ENCODE measurements at places on chromosomes 2 and 18.

DNA sequence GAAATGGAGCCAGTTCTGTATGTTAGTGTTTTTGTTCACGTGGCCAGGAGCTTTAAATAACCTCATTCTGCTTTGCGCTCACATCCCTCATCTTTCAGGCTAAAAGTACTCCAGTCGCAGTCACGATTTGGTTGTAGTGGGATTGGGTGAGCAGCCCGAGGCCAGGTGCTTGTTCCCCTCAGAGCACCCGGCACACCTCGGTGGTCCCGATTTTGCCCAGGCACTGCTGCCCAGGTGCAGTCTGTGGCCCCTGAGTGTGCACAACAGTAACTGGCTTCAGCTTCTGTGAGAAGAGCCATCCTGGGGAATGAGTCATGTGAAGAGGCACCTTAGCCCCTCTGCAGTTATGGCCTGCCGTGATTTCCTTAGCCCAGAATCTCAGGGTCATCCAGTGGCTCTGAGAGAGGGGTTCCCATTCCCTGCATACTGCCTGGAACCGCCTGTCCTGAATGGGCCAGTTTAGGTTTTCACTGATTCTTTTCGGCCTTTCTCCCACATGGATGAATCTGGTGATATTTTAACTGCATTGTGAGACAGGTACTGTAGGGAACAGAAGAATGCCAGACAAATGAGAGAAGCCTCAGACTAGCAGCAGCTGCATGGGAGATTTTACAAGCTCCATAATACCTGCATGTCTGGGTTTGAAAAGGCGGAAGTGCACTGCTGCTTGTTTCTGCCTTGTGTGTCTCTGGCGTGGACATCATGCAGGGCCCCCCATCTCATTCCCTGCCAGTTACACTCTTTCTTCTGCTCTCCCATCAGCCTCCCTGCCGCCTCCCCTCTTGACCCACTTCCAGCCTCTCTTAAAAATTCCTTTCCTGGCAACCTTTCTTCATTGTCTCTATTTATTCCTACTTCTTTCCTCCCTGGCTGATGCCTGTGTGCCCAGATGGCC lies 33.5 kb downstream of the IMPA2 start:
- no peak for DNase-seq

- no peak for DNase-seq
Measured at GRCh38 chr2:219175928-219176817, 552 bp downstream of the CNPPD1 start.

DNA sequence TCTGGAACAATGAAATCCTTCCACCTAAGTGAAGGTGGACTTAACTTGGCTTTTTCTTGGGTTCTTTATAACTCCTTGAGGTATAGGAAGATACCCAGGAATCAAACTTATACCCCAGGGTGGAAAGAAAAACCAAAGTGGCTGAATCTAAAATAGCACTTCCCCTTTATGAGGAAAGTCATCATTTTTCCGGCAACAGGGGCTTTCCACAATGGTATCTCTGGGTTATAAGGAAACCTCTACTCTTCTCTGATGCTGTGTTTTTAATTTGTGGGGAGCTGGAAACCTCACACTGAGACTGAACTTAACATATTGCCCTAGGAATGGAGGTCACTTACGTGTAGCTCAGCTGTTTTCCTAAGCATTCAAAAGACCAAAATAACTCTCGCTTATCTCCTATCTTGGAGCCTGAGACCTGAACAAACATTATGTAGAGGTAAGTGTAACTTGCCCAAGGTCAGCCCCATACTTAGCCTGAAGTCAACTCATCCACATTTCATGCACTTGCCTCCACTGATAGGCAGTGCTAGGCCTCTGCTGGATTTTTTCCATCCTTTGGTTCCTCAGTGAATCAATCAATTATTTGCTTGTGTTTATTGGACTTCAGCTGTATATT lies 117.9 kb downstream of the SETBP1 start:
- DNase-seq, result no peak

DNA sequence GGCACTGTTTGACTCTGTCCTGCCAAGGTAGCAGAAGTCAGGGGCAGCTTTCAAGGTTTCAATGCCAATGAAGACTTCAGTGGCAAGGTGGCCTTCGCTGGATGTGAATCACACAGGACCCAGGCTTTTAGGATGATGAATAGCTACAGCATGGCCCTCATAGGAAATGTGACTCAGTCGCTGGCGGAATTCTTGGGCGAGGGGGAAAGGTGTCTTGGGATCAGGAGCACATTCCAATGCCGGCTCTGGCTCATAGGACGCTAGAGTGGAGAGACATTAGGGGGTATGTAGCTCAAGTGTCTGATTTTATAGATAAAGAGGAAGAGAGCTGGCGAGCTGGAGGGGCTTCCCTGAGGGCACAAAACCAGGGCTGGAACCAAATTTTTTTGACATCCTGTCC lies 68.6 kb downstream of the SMIM21 start:
- no peak for DNase-seq

DNA sequence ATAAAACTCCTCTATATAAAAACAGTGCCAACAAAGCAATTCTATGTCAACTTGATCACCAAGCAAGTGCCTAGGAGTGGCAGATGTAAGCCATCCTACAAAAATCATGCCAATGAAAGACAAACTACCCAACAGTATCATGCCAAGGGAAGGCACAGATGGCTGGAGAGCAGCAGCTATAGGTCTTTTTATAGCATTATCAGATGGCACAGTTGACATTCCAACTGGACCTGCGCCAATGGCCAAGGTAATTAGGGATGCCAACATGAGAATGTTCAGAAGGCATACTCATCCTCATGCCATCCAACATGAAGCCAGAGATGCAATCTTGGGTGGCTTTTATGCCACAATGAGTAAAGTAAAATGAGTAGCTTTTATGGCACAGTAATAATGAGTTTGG lies 237.3 kb downstream of the OTX1 start:
- DNase-seq, result no peak

DNA sequence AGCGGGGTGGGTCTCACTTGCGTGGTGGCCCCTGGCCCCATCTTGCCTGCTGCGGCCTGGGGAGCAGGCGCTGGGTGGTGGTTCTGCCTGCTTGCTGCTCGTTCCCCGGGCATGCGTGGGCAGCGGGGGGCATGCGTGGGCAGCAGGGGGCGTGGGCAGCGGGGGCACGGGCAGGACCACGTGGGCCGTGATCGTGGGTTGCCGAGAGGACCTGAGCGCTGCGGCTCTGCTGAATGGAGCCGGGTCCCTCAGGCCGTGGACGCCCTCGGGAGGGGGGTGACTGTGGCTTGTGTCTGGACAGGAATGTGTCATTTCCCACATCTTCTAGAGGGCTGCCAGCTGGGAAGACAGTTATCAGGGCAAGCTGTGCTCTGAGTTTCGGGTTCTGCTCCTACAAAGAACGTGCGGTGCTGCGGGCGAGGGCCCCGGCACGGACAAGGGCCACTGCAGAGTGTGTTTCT lies 8.3 kb upstream of the GAL3ST2 start:
- DNase-seq, result no peak

- no peak for DNase-seq
Measured at GRCh38 chr2:219492575-219492974, 6.1 kb upstream of the GMPPA start.

Measured in stimulated activated CD8-positive, alpha-beta memory T cell treated with anti-CD3 and anti-CD28 coated beads, Interleukin-2, amount 100 ng/mL, for 48 hours (primary cell).